ENCODE measurements at places on chromosomes 2 and 18. TPM values are rescaled to one million over a fixed set of nuclear protein-coding genes. Genes with fewer than 3 reads are reported as not detected.

- no peak for DNase-seq
- no peaks in the 10 kb centered on the region for H3K27me3 ChIP-seq
- no peak overlapping the region for H3K27ac ChIP-seq
- peaks cover 30% of the 10 kb centered on the region for H3K4me1 ChIP-seq
- no peaks in the 10 kb centered on the region for H3K36me3 ChIP-seq
- no peak overlapping the region for H3K4me3 ChIP-seq
Observed at GRCh38 chr2:74031221-74031620, 46.5 kb downstream of the TET3 start.

DNA sequence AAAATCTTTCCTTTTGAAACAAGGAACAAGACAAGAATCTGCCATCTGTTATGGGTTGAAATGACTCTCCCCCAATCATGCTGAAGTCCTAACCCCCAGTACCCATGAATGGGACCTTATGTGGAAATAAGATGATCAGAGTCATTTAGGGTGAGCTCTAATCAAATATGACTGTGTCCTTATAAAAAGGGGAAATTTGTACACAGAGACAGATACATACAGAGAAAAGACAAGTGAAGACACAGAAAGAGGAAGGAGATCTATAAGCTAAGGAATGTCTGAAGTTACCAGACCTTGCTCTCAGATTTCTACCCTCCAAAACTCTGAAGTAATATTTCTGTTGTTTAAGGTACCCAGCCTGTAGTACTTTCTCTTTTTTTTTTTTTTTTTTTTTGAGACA, 15.7 kb downstream of the TGFBRAP1 start:
- H3K27ac ChIP-seq, result no peak overlapping the region
- no peak overlapping the region for H3K4me3 ChIP-seq
- no peaks in the 10 kb centered on the region for H3K27me3 ChIP-seq
- peaks cover under 1% of the 10 kb centered on the region for H3K36me3 ChIP-seq

- H3K27me3 ChIP-seq, result peaks cover 3% of the 10 kb centered on the region
- H3K4me3 ChIP-seq, result no peak overlapping the region
- H3K4me1 ChIP-seq, result no peaks in the 10 kb centered on the region
- no peak overlapping the region for H3K27ac ChIP-seq
Observed at GRCh38 chr18:57258131-57258777, 94.1 kb upstream of the ST8SIA3 start.

The SP9 gene
- total RNA-seq, result not detected

DNA sequence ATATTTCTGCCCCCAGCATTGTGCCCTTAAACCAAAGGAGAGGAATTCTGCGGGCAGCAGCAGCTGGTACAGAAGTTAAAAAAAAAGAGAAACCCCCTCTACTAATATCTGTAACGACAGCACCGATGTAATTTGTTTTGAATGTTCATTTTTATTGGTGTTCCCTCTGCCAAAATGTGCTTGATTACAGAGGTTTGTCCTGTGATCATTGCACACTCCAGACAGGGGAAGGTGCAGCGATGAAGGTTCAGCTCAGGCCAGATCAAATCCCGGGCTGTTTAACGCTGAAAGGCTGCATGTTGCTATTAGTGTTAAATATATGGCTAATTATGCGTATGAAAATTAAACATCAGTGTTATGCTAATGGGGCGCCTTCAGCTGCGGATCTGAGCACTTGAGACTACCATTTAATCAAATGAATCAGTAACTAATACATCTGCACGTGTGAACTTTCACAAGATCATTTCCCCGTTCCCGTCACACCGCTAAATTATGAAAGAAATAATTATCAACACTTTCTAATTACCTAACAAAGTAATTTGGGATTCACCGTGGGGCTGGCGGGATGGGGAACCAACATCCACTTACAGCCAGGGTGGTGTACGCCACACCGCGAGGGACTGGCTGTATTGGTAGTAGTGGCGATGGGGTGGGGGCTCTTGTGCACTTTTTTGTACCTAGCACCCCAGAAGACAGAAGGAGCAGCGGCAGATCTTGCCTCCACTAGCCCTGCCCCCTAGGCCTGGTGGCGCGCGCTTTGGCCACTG, 1.5 kb upstream of the DLX1 start:
- no peak for DNase-seq
- H3K36me3 ChIP-seq, result no peaks in the 10 kb centered on the region
- no peak overlapping the region for H3K27ac ChIP-seq
- peaks cover 100% of the 10 kb centered on the region for H3K27me3 ChIP-seq
- peak overlapping the region; percentile 52 for H3K4me3 ChIP-seq

- no peak overlapping the region for H3K4me3 ChIP-seq
- H3K36me3 ChIP-seq, result no peaks in the 10 kb centered on the region
- H3K4me1 ChIP-seq, result no peaks in the 10 kb centered on the region
- H3K27ac ChIP-seq, result no peak overlapping the region
- H3K27me3 ChIP-seq, result no peaks in the 10 kb centered on the region
Observed at GRCh38 chr2:143758629-143759330, 629.6 kb downstream of the ARHGAP15 start.

DNA sequence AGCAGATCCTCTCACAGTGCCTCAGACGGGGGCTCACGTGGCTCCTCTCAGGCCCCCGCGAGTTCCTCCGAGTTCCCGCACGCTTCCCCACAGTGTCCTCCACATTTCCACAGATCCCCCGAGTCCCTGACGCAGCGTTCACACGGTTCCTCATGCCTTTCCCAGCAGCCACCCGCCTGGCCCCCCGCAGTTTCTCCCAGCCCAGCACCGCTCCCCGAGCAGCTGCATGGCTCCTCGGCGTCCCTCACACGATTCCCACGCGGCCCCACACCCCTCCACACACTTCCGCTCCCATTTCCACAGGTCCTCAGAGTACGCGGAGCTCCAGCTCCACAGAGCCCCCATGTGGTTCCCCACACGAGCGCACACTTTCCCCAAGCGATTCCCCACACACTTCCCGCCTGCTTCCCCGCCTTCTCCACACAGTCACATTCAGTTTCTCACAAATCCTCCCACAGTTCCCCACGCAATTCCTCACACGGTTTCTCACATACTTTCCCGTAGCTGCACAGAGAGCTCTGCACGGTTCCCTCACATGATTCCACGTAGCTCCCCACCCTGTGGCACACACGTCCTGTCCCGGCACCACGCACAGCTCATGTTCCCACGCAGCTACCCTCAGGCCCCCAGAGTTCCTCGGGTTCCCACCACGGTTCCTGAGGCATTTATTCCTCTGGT, 39.9 kb downstream of the KIF1A start:
- no peak overlapping the region for H3K4me3 ChIP-seq
- H3K27me3 ChIP-seq, result no peaks in the 10 kb centered on the region
- DNase-seq, result no peak
- peaks cover 5% of the 10 kb centered on the region for H3K4me1 ChIP-seq

The GAD1 gene
- total RNA-seq, result not detected
